ENCODE measurements at places on chromosomes 4 and X.

- no peak for DNase-seq
Observed at GRCh38 chr4:99915449-99915848, 21.2 kb upstream of the LAMTOR3 start.

DNA sequence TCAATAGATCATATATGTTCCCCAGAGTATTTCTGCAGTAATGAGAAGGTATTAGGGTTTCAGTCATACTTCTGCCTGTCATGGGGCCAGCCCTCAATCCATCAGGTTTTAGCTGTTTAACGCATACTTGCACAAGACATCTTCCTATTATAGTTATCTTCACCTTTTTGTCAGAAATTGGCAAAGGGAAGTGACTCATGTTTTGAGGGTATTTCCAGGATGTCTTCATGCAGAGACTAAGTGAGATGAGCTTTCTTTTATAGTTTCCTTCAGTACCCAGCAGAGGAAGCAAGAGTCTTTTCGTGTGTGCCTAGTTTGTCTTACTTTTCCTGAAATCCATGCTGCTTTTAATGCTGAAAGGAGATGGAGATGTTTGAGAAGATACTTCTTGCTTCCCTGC lies 9.5 kb downstream of the CSTF2 start:
- DNase-seq = peak; percentile 11

GRCh38 chr4:23900636-23901035 lies 10.8 kb upstream of the PPARGC1A start:
- DNase-seq = no peak

DNA sequence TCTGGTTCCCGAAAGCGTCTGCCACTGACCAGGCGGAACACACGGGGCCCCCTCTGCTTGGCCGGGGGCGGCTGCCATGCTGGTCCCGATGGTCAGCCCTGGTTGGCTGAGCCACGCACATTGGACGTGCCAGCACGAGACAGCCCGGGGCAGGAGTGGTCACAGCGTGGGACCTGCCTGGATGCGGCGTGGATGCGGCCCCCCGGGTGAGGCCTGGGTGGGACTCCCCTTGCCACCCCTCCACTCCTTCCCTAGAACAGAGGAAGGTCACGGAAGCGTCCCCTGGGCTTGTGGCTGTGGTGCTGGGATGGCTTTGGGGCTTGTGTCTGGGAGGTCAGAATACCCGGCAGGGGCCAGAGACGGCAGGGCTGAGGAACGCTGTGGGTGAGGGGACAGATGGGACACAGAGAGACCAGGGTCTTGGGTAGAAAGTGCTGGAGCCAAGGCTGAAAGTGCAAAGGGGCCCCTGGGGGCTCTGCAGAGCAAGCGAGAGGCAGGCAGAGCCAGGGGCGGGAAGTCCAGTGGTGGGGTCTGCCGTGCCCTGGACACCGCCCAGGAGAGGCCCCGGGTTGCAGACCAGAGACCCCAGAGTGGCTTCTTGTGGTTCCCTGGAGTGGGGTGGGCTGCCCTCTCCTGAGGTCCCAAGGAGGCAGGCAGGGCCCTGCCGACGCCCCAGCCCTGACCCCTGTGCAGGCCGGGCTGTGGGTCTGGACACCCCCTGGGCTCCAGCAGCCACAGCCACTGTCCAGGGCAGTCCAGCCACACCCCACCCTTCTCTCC lies 8.6 kb upstream of the CPLX1 start:
- DNase-seq = no peak

DNA sequence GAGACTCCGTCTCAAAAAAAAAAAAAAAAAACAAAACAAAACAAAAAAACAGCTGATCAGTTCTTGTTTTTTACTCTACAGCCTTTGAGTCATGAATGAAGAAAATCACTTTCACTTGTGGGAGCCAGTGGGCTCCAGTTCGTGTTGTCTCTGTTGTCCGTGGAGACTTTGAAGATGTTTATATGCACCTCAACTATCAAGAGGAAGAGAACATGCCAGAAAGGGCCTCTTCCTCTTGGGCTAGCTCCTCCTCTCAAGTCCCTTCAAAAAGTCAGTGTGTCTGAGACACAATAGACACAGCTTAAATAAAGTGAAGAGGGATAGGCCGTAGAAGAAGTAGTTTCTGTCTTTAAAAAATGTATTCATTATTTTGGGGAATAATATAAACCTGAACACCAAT lies 182.7 kb downstream of the KDR start:
- no peak for DNase-seq

- no peak for DNase-seq
Observed at GRCh38 chr4:2900741-2901140, 57.1 kb downstream of the ADD1 start.

GRCh38 chrX:9875801-9876200 lies 89.6 kb downstream of the SHROOM2 start:
- DNase-seq = no peak

- no peak for DNase-seq
Observed at GRCh38 chr4:7338876-7339623, 95.7 kb downstream of the PSAPL1 start.

DNA sequence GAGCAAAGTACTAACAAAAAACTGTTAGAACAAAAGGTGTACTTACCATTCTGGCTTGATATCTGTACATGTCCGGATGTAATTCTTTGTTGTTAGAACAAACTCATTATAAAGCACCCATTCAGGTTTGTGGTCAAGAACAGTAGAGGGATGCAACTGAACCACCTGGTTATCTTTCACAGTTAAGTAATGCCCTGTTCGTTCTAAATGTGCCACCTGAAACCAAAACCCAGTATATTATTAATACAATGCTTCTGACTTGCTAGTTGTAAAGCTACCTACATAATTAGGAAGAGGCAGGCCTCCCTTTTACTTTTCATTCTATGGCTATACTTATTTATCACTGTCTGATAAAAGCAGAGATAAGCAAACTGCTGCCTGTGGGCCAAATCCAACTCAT lies 54.8 kb downstream of the DHX15 start:
- no peak for DNase-seq

DNA sequence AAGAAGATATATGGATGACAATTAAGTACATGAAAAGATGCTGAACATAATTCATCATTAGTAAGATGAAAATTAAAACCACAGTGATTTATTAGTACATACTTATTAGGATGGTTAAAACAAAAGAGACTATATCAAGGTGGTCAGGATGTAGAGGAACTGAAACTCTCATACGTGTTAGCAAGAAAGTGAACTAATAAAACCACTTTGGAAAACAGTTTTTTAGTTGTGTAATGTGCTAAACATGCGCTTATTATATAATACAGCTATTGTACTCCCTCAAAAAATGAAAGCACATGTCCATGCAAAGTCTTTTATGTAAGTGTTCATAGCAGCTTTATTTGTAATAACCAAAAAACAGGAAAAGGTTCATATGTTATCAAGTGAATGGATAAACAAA lies 89.9 kb upstream of the KCTD8 start:
- no peak for DNase-seq

Data from H54 (cell line).